NCI-H1694 (cell line): ENCODE measurements at places on chromosomes 1 and 21.

DNA sequence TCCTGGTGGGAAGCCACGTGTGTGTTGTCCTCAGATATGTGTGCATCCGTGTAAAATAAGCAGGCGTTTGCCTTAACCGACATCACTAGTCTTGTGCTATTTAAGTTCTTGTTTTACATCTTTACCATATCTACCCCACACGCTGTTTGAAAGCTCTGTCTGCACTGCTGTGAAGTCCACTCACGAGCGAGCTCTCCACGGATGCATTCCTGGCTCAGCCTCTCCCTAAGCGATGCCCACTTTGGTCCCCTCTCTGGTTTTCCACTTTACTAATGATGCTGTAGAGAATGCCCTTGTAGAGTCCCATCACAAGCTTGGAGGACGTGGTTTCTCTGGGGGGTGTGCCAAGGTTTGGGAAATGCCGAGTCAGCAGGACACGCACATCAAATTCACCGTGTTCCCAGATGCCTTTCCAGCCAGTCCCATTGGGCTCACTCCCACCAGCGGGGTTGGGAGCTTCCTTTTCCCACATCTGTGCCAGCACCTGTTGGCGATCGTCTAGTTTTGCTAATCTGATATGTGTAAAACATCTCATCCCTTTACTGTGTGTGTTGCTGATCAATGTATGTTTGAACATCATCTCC, 43.8 kb downstream of the ACTL8 start:
- DNase-seq, result no peak

DNA sequence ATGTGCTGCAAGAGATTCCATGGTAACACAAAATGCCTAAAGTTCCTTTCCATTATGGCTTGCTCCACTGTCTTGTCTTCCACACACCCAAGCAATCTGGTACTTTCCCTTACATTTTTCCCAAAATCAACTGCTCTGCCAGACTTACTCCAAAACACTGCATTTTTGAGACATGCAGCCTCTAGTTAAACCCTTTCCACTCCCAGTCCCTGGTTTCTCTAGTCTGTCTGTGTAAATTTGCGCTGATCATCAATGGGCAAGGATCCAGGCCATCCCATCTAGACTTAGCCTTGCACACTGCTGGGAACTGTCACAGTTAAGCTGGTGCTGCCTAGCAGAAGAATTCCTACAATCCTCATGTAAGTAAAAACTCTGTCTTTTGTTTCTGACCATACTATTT, 47.8 kb downstream of the DAB1 start:
- no peak for DNase-seq

DNA sequence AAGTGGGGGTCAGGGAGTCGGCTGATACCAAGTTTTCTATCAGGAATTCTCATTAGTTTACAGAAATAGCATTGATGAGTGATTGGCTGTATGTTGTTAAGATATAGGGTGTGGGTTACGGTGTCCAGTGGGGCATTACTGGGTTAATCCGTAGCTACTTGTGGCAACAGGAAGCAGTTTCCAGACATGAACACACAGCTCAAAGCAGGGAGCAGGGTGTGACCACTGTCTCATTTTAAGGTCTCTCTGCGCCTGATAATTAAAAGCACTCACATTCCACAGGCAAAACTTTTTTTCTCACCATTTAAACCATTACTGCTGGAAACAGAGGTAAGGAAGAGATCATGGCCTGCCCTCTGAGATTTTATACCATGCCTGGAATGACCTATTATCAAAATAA, 114.9 kb downstream of the SIK1 start:
- DNase-seq, result no peak

DNA sequence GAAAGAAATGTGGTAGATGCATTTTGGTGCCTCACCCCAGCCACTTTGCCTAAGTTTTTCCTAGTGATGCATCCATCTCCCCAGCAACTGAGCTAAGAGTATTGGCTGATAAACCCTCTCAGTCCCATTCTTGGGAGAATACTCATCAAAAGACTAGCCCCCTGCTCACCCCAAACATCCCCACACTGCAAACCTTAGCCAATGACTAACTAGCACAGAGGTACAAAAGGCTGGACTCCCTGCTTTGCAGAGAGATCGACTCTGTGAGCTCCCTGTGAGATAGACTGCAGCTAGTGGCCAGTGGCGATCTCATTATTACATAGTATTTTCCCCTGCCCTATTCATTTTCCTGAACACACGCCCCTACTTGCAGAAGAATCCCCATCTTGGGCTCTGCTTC, 155.3 kb downstream of the HHIPL2 start:
- no peak for DNase-seq

GRCh38 chr1:91744953-91745639, 140.9 kb downstream of the TGFBR3 start:
- no peak for DNase-seq

DNA sequence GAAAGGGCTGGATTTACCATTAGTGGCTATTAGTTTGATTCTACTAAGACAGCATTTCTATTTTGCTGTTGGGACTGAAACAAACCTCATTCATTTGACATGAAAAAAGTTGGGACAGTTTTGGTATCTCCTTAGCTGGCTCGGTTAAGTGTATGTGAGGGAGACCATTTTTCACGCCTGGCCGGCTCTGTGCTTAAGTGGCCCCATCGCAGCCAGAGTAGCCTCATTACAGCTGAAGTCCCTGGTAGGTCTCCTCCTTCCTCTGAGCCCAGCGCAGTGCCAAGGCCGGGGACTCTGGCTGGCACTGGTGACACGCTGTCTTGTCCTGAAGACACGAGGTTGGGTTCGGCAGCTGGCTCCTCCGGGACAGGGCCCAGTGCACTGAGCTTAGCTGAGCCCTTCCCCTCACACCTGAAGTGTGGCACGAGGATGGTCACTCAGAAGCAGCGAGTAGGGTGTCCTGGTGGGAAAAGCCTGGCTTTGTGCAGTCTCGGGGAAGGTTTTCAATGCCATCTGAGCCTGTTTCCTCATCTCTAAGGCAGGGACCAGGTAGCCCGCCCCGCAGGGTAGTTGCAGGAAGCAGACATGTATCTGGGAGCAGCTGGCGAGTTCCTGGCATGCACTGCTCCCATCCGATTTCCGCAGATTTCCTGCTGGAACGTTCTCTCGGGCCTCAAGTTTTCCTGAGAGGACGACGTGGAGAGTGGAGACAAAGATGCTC, 196.5 kb downstream of the DYRK1A start:
- no peak for DNase-seq

DNA sequence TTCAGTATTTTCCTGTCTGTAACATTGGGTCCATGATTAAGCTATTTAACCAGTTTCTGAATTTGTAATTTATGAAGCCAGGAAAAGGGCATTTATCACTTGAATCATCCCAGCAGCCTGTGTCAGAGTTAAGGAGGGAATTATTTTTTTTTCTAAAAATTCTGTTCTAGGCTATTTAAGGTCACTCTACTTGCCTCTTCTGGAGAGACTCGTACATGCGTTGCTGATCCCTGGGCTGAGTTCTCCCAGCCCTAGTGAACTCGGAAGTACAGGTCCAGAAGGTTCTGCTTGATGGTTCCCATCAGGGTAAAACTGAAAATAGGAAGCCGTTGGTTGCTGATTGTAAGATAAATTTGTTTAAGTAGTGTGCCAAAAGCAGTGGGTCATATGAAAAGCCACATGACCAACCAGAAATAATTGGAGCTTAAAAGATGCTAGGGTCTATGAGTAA, 90.7 kb downstream of the GPR88 start:
- no peak for DNase-seq

GRCh38 chr1:43834280-43835081, 99.1 kb upstream of the ARTN start:
- no peak for DNase-seq

GRCh38 chr1:110544753-110545152, 25.8 kb upstream of the KCNA10 start:
- DNase-seq, result no peak

GRCh38 chr21:35400233-35400939, 351.3 kb upstream of the RUNX1 start:
- DNase-seq, result peak; percentile 81

DNA sequence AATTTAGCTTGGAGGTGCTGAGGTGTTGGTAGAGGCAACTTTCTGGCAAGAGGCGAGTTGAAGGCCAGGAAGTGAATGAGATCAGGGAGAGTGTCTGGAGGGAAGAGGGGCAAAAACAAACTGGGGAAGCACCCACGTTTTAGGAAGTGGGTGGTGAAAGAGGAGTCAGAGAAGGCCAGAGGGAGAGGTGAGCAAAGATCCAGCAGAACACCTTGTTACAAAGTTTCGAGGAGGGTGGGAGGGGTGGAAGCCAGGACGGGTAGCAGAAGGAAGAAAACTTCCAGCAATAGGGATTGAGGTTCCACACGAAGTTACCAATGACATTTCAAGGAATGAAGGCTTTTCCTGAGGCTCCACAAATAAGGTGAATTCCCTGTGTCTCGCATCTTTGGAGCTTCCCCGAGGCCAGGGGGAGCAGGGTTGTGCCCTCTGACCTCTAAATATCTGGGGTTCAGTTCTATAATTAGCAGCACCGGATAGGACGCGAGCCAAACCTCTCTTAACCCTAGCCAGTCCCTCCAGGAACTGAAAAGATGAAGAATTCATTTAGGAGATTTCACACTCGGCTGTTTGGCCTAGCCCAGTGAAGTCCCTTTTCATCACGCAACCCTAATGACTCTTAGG, 578 bp upstream of the SESN2 start:
- DNase-seq, result no peak

GRCh38 chr1:116075990-116076389, 35.2 kb upstream of the MAB21L3 start:
- no peak for DNase-seq

GRCh38 chr1:198734323-198735008, 95.6 kb downstream of the PTPRC start:
- no peak for DNase-seq

DNA sequence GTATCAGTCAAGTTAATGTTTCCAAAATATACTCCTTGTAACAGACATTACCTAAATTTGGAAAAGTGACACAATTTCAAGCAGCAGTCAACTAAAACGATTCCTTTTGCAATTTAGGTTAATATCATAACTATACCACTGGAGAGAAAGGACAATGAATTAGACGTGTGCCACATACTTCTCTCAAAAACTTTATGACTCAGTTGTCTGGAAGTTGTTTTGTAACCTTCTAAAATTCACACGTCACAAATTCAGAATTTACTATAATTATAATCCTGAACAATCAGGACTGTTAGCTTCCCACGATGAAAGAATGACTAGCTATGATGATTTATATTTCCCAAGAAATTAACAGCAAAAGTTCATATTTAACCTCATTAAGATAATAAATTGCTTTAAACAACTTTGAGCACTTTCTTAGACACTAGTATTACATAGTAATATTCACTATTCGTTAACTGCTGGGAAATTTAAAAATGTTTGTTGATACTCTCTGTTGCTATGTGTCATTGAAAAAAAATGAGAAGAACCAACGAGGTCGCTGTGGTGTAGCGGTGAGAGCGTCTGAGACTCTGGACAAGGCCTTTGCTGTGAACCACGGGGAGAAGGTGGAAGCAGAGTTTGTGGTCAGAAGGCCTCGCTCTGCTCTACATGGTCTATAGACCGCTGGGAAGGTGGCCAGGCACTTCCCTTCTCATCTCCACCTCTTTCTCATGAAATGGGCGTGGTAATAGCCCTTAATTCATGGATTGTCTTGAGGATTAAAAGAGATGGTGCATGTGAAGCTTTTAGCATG, 27.9 kb upstream of the BATF3 start:
- no peak for DNase-seq
